Motor neuron (in vitro differentiated cells): ENCODE measurements at places on chromosomes 7 and 10.

GRCh38 chr10:34018129-34018528 lies 683.7 kb upstream of the NRP1 start:
- ATAC-seq, result peak; percentile 60

DNA sequence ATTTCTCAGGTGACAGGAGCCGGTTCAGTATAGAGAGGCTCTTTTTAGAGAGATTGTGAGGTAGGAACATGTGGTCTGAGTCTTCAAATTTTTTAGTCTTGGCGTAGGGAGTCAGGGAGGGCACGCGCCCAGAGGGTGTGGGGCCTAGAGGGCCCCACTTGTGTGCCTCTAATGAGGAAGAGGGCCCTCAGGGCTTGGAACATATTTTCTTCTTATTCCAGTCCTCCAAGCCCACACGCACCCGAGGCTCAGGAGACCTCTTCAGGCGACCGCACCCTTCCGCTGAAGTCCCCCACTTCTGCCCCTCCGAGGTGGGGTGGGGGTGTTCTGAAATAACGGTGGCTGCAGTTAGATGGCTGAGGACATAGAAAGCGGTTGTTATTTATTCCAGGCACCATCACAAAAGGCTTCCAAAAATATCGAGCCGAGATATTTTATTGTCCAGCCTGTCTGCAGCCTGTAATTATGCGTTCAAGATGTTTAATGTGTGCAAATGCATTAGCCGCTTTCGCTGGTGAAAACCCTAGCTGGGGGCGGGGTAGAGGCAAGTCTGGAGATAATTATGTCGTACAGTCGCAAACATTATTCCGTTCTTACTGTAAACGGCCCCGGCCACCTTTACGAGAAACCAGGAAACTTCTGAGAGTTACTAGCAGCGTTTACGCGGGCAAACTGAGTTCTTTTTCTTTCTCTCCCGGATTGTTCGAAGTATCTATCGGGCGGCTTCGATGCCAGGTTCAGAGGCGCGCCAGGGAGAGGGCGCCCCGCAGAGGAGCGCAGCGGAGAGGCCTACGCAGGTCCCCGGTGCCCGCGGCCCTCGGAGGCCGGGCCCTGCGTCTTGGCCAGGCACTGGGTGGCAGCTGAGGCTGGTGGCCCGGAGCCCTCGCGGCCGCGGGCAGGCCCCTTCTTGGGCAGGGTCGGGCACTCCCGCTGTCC lies 12.9 kb upstream of the HOXA13 start:
- peak; percentile 86 for ATAC-seq

- ATAC-seq, result peak; percentile 87
These were observed 43.0 kb downstream of the UNCX start for GRCh38 chr7:1275451-1276381.

DNA sequence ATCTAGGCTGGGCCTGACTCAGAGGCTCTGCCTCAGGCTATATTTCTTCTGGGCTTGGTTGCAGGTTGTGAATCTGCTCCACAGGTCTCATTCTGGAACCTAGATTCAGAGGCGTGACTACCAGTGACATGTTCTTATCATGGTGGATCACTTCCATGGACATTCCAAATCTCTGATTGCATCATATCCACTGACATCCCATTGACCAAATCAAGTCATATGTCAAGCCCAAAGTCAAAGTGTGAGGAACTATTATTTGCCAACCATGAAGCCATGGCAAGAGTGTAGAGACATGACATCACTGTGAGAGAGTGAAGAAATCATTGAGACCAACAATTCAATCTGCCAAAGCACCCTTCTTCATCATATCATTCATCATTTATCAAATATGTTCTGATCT lies 11.9 kb upstream of the ODAD2 start:
- no peak for ATAC-seq

- ATAC-seq, result no peak
These were observed 288.9 kb upstream of the KLF6 start for GRCh38 chr10:4073912-4074311.
